Spinal cord (tissue), 10 donors: ENCODE measurements at places on chromosomes 12 and 14. TPM values are rescaled to one million over a fixed set of nuclear protein-coding genes. Genes with fewer than 3 reads are reported as not detected.

The LAG3 gene
- not detected for total RNA-seq

DNA sequence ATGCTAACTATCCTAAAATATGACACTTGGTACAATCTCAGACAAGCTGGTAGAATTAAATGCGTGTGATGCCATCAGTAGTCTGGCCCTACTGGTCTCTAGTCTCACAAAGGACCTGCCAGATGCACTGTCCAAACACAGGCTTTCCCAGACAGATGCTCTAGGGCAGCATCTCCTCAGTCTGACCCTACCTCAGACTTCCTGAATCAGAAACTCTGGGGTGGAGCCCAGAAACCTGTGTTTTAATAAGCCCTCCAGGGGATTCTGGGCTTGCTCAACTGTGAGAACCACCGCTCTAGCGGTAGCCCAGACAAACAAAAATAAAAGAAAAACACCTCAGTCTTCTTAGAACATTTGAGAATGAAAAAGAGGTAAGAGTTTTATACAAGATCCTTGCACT is 48.0 kb downstream of the BDKRB1 start:
- no peak for DNase-seq

DNA sequence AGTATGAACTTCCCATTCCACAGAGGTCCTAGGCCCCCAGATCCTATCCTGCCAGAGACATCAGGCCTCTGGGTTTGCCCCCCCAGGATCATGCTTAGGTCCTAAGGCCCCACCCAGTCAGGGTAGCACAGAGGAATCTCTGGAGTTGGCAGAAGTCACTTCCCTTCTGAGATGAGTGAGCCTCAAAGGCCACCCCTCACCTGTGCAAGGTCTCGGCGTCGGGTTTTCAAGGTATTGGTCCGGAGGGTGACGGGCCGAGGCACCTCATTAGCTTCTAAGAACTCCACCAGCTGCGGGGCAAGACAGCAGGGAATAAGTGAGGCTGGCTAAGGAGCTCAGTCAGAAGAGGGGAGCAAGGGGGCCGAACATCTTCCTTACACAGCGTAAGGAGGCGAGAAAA is 5.2 kb downstream of the NOP2 start:
- no peak for DNase-seq

The TAS2R42 gene
- total RNA-seq, result not detected

The RIPK3 gene
- 3.1 TPM for total RNA-seq

GRCh38 chr12:49818241-49818895 is 9.8 kb downstream of the NCKAP5L start:
- no peak for DNase-seq
